ENCODE measurements at places on chromosomes 12 and 14.

GRCh38 chr12:63826006-63826585, 18.4 kb upstream of the SRGAP1 start:
- DNase-seq, result no peak

DNA sequence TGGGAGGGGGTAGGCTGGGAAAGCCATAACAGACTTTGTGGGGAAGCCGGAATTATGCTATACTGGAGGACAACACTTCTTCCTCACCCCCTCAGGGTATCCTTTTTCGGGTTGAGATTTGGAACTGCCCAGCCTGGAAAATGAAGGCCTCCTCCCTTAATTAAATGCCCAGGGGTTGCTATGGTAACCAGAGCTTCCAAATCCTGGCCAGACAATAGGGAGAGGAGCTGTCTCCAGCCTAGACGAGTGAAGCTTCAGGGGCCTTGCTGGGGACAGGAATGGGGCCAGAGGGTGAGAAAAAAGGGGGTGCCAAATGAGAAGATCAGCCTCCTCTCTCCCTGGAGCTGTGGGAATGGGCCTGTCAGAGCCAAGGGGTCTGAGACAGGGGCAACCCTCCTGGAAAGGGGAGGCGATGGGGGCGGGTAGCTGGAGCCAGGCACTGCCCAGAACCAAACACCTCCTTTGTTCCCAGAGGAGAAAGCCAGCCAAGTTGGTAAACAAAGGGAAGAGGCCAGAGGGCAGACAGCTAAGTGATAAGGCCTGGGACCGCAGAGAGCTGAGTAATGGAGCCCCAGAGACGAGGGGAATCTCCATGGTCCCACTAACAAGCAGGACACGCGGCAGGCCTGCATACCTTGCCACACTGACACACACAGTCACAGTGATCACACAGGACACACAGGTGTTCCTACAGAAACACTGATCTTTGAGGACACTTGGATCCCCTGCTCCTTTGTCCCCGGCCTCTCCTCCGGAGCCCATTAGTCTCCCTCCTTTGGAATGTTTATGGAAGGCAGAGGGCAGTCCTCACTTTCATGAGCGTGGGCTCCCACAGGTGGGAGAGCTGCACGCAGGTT, 17.9 kb upstream of the RND1 start:
- DNase-seq, result no peak

DNA sequence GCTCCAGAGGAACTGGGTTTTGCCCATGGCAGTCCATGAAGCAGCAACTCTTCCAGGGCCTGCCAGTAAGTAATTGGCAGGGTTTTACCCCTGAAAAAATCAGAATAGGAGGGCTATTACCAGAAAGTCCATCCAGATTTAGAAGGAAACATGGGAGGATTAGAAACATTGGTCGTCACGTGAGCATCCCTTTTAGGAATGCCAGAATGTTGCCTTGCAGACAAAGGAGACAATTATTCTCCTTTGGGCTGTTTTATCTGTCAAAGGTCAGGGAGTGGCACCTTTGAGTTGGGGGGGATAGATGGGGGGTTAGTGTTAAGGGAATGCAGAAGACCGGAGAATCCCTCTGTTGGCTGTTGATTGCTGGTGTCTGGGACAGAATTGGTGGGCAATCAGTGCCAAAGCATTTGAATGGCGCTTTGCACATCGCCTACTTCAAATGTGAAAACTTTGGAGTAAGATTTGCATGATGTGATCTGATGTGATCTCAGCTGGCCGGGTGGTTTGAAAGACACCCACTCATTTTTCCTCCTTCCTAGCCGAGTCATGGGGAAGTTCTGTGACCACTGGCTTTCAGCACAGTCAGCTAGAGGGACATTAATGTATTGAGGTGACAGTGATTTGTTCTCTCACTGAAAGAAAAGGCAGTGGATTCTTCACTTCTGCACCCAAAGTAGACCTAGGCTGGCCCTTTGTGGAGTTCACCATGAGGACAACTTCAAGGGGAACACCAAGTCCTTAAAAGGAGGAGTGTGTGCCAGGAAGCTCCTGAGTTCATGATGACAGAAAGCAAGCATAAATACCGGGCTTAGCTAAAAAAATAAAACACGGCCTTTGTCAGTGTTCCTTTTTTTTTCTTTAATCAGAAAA, 31.4 kb downstream of the FLVCR2 start:
- DNase-seq, result no peak

DNA sequence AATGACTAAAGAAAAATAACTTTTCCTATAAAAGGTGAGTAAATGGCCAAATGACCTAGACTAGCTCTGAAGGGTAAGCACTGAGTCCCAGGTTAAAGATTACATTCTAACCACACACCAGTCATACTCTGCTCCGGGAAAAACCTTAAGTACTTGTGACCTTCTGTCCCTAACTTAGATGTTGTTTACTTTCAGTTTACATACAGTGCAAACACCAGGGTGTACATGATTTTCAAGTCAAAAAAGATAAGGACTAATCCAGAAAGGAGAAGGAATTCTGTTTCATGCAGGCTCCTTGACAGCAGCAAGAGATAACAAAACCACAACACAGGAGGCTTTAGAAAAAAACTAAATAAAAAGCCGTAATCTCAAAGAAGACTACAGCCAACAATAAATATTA, 174.2 kb downstream of the PPM1H start:
- DNase-seq, result no peak

DNA sequence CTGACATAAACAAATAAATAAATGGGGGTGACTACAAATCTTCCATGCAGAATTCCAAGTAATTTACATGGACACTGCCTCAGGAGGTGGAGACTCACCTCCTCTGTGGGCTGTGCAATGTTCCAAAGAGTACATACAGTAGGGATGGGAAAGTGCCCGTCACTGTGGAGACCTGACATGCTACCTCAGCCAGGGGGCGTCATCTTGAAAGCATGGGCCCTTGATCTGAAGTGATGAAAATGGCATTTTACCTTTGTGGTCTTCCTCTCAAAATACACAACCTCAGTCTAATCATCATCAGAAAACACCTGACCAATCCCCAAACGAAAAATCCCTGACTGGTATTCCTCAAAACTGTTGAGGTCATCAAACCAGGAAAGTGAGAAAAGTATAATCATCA, 48.4 kb downstream of the ANAPC7 start:
- no peak for DNase-seq

- DNase-seq, result no peak
Observed at GRCh38 chr12:6765048-6765633, 1.0 kb upstream of the PTMS start.

- no peak for DNase-seq
Observed at GRCh38 chr12:104710940-104711689, 247.0 kb downstream of the SLC41A2 start.

- no peak for DNase-seq
Observed at GRCh38 chr12:100995771-100996170, 201.2 kb downstream of the ANO4 start.

GRCh38 chr14:55718551-55718950, 138.5 kb downstream of the KTN1 start:
- no peak for DNase-seq

DNA sequence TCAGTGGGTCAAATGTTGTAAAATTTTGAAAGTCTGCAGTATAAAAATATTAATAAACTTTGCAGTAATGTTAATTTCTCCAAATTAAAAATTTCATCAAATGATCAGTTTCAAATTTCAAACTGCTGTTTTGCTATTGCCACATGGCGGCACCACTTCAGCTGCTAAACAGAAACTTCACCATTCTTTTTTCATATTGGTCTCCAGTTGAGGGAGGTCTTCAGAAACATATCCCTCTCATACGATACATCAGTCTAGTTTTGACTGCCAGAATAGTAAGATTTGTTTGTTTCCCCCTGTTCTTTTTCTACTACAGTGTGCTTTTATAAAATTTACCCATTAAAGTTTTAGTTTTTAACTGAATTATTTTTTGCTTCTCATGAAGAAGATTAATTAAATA, 4.2 kb upstream of the TRHDE start:
- no peak for DNase-seq

DNA sequence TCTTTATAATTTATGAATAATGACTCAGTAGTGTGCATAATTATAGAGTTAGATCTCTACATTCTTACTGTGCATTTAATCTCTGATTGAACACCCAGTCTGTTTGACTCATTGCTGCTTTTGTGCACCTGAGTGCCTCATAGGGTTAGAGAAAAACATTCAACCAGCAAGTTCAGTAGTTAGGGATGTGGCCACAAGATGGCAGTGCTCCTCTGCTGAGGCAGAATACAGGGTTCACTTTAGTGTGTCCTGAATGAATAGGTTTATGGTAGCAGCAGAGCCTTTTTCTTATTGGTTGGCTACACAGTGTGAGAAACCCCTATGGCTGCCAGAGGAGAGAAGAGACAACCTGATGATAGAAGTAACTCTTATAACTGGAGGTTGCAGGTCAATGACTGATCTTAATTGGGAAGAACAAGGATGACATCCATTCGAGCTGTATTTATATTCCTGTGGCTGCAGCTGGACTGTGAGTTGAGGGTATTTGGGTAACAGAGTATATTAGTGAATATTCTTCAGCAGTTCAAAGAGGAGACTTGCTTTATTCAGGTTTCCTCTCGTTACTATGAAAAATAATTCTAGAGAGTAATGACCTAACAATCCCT, 194.9 kb upstream of the OR4E1 start:
- DNase-seq, result peak; percentile 53

GRCh38 chr14:72809063-72809462, 84.8 kb downstream of the DPF3 start:
- no peak for DNase-seq

- DNase-seq, result no peak
Observed at GRCh38 chr12:130970908-130971233, 17.2 kb downstream of the ADGRD1 start.

DNA sequence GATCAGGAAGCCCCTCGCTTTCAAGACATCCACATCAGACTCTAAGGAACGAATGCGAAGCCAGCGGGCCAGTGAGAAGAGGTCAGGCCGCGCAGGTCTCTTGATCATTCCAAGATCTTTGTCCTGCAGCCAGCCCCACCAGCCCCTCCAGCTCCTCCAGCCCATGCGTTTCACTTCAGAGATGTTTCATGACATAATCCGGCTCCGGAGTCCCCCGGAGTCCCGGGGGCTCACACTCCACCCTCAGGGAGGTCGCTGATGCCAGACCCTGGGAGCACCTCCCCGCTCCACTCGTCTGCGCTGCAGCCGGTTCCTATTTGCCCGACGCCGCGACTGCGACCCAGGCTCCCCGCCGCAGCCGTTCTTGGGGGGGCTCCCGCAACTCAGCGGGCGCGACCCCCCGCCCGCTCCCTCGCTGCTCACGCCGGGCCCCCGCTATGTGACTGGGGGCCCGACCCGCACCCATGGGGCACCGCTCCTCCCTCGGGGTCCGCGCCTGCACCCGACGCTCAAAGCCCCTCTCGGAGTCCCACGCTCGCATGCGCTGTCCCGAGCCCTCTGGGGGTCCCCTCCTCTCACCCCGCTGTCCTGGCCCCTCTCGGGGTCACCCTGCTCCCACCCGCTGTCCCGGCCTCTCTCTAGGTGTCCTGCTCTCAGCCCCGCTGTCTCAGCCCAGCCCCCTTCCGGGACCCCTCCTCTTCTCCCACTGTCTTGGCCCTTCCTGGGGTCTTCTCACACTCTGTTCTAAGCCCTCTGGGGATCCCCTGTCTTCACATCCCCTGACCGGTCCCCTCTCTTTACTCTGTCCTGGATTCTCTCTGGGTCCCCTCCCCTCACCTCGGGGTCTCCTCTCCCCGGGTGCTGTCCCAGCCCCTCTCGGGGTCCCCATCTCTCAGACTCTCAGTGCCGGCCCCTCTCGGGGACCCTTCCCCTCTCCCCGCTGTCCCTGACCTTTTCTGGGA, 1.1 kb downstream of the TAOK3 start:
- no peak for DNase-seq

DNA sequence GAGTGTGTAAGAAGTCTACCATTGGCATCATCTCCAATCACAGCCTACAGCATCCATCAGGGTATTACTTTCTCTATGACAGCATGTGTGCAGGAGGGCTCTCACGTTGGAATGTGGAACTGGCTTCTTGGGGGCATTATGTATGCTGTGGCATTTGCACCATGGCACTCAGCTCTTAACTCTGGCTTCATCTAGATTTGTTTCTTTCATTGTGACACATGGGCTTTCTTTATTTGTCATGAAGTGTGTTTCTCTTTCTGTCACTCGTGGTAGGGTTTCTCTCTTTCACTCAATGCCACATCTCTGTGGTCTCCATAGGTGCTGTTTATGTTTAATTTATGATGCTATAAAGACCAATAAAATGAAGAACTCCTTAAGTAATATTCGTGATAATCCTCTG, 191.2 kb upstream of the GARIN2 start:
- no peak for DNase-seq

DNA sequence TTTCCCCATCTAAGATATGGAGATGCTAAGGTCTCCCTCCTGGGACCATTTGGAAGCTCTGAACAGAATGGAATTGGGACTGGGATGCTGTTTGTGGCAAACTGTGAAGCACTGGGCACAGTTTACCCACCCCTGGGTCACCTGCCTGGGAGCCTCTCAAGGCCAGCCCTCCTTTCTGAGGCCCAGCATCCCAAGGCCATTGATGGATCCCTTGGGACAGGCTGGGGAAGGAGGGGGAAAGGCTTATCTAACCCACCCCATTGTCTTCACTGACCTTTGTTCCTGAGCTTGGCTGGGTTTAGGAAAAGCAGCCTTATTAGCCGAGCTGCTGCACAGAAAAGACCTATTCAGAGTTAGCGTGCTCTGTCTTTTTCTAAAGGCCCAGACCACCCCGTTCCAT, 5.2 kb downstream of the CCDC85C start:
- no peak for DNase-seq

- no peak for DNase-seq
Observed at GRCh38 chr12:25241167-25242020, 9.3 kb downstream of the KRAS start.

DNA sequence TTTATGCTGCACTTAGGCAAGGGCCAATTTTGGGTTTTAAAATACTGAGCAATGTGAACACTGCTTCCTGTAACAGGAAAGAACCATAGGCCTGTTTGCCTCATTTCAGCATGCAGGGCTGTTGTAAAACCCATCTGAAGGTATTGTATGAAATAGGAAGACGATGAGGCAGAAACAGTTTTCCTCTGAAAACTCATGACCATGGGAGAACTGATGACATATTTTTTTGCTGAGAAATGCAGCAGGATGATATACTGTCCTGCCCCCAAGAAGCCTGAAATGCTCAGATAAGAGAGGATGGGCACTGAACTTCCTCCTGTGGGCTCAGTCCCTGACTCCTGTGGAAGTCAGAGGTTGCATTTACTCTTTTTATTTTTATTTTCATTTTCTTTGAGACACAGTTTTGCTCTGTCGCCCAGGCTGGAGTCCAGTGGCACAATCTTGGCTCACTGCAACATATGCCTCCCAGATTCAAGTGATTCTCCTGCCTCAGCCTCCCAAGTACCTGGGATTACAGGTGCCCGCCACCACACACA, 17.4 kb downstream of the PYGL start:
- DNase-seq, result no peak

DNA sequence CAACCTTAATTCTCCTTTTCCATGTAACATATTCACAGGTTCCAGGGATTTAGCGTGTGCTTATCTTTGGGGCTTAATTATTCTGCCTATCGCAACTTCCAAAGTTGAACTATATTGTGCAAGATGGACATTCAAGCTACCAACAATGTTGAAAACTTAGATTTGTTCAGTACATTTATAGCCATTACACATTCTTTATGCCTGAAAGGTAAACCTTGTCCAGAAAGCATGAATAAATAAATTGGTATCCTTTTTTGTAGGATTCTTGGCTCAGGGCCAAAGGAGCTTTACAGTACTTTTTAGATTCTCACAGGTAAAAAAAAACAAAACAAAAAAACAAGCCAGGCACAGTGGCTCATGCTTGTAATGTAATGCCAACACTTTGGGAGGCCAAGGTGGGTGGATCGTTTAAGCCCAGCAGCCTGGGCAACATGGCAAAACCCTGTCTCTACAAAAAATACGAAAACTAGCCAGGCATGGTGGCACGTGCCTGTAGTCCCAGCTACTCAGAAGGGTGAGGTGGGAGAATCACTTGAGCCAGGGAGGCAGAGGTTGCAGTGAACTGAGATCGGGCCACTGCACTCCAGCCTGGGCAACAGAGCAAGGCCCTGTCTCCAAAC, 3.3 kb downstream of the C12orf56 start:
- DNase-seq, result no peak
